H1 (cell line): ENCODE measurements at places on chromosomes 6 and 20.

GRCh38 chr6:167993169-167993568 is 4.3 kb upstream of the KIF25 start:
- DNase-seq = peak; percentile 13

- no peak for DNase-seq
Observed at GRCh38 chr6:143595251-143596036, 82.3 kb upstream of the PHACTR2 start.

GRCh38 chr6:63745784-63746183 is 110.2 kb downstream of the PHF3 start:
- no peak for DNase-seq

GRCh38 chr20:10662661-10663458 is 10.9 kb downstream of the JAG1 start:
- DNase-seq = no peak

GRCh38 chr20:23214903-23215302 is 128.8 kb upstream of the CD93 start:
- DNase-seq = no peak

DNA sequence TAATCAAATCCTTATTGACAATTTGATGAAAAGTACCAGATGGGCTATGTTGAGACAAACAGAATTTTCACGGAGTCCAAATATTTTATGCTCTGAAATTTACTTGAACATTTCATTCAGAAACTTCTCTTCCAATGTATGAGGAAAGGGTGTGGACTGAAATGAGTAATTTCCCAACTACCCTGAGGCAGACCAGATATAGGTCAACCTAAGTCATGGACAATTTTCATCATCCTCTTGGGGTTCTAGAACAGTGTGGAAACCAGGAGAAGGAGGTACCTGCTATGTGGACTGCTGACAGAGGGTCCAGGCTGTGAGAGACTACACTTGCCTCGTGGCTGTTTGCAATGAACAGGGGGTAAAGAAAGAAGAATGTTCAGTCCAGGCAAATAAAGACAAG is 323.0 kb downstream of the ESR1 start:
- DNase-seq = no peak

- DNase-seq = no peak
Observed at GRCh38 chr6:36525346-36525745, 21.9 kb downstream of the STK38 start.

GRCh38 chr20:39048000-39048696 is 86.0 kb downstream of the DHX35 start:
- DNase-seq = peak; percentile 82

GRCh38 chr6:105250533-105250932 is 70.7 kb upstream of the POPDC3 start:
- DNase-seq = no peak

- DNase-seq = no peak
Observed at GRCh38 chr6:18101271-18101670, 21.2 kb downstream of the NHLRC1 start.

GRCh38 chr6:168538892-168539811 is 98.2 kb downstream of the SMOC2 start:
- no peak for DNase-seq

DNA sequence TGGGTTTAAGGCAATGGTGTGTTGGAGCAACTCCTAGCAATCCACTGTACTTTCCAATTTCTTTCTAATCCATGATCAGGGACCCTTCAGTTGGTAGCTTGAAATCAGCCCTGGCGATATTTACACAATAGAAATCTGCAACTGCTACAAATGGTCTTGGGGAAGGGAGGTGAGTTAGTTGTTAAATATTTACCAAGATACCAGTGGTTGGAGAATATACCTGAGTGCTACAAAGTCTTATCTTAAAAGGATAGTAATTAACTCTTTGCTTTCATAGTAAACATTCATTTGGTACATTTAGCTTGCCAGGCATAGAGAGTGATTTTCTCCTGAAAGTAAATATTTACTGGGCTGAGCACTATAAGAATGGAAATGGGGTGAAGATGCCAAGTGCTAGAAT is 568.2 kb downstream of the BCKDHB start:
- no peak for DNase-seq

DNA sequence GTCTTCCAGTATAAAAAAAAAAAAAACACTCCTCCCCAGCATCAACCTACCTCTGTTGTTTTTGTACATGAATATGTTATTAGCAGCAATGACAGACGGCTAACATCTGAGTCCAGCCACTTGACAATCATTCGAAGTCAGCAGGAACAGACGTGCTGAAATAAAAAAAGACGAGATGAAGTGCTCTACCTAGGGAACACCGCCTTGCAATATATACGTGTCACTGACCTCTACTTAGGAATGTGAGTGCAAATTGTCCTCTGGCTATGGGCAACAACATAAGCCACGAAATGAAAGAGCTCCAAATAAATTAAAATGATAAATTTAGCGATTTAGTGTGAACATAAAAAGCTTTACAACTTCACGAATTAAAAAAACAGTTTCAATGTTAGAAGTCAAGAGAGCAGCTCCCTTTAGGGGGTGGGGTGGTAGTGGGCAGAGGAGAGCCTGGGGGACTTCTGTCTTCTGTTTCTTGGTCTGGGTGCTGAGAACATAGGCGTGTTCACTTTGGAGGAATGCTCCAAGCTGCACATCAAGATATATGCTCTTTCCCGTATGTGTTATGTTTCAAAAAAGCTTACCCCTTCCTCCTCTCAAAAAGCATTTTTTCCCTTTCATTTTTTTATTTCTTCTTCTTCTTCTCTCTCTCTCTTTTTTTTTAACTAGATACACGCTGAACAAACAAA is 23.3 kb downstream of the EDN1 start:
- DNase-seq = no peak

- peak; percentile 66 for DNase-seq
Observed at GRCh38 chr6:27374824-27375612, 13.5 kb upstream of the ZNF391 start.

DNA sequence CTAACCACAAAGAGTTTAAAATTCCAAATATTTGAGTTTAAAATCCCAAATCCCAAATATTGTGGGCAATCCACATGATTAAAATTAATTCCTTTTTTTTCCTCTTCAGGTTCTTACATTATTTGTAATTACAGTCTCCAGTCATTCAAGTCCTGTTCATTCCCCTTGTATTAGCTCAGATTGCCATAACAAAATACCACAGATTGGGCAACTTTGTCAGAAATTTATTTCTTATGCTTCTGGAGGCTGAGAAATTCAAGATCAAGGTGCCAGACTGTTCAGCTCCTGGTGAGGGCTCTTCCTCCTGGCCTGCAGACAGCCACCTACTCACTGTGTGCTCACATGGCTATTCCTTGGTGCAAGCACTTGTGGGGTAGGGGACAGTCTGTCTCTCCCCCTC is 105.5 kb downstream of the ARMC2 start:
- DNase-seq = no peak

DNA sequence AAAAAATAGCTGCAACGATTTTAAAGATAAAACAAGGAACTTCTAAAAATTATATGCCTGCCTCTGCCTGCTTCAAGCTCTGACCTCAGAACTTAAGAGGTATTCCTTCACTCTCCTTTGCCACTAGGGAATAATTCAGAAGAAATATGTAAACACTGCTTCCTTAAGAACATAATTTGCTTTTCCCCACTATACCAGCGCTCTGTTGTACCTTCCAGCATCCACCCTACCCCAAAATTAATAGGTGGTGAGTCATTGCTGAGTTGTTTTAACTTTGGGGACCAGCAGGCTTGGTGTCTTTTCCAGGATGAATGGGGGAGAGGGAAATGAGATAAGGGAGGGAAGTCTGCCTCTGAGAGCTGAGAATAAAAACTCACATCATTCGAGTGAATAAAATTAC is 107.7 kb upstream of the ATXN1 start:
- DNase-seq = no peak

DNA sequence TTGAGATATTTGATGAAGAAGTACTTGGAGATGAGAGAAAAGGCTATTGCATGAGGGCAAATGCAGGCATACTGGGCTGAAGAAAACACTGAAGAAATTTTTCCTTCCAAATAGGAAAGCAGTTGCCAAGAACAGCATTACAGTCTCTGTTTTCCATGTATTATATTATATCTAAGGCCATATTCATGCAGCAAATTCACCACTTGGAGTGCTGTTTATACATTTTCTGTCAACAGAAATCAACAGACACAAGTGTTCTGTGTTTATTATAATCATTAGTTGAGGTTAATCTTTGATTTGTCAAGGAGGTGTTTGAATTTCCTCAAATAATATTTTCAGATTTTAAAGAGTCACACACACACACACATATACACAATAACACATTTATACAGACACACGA is 268.8 kb upstream of the PLCB4 start:
- no peak for DNase-seq

DNA sequence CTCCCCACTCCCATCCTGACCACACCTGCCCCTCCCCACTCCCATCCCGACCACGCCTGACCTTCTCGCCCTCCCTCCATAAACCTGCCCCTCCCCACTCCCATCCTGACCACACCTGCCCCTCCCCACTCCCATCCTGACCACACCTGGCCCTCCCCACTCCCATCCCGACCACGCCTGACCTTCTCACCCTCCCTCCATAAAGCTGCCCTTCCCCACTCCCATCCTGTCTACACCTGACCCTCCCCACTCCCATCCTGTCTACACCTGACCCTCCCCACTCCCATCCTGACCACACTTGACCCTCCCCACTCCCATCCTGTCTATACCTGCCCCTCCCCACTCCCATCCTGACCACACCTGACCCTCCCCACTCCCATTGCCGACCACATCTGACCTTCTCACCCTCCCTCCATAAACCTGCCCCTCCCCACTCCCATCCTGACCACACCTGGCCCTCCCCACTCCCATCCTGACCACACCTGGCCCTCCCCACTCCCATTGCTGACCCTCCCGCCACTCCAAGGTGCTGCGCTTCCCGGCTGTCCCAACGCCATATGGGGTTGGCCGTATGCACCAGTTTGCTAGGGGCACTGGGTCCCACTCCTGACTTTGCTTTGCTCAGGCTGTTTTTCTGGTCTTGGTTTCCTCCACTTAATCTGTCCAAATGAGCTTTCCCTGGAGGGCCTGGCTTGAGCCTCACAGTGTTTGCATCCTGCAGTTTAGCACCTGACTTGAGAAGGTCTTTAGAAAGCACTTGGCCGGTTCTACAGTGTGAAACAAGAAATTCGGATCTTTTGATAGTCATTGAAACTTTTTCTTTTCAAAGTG is 2.9 kb downstream of the KIF25 start:
- DNase-seq = peak; percentile 11

GRCh38 chr6:11771473-11772048 is 7.0 kb downstream of the ADTRP start:
- DNase-seq = no peak

GRCh38 chr6:106488494-106489370 is 128.2 kb downstream of the CRYBG1 start:
- DNase-seq = no peak

GRCh38 chr6:26270903-26271667 is 93.9 kb upstream of the BTN3A2 start:
- DNase-seq = peak; percentile 85

GRCh38 chr6:117906507-117906957 is 532 bp upstream of the SLC35F1 start:
- DNase-seq = no peak

DNA sequence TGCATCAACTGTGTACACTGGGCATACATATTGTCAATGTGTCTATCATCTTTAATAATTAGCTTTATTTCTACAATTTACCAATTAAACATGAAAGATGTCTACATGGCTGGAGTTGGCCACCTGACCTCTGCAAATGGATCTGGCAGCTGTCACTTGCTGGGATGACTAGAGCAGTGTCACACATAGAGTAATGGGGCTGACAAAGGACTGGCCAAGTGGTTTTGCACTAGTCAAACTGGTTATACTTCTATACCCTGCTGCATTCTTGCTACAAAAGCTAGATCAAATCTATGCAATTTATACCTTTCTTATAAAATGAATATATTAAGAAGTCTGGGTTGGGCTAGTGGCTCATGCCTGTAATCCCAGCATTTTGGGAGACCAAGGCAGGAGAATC is 99.3 kb downstream of the SESN1 start:
- DNase-seq = no peak

DNA sequence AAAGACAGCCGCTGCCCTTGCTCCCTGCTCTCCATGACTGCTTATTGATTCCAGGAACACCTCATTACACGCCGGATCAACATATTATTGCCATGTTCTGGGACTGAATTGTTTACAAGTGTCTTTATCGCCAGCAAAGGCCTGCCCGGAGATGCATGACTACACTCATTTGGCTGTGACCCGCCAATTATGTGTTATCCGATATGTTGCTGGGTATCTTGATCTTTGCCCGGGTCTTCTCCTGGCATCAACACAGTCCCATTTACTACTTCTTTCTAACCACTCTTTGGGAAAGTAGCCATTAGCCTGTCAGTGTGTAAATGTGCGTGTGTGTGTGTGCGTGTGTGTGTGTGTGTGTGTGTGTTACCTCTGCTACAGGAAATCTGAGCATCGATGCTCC is 15.4 kb downstream of the LINC00237 start:
- no peak for DNase-seq

- no peak for DNase-seq
Observed at GRCh38 chr6:102474041-102474807, 1080.7 kb downstream of the GRIK2 start.

DNA sequence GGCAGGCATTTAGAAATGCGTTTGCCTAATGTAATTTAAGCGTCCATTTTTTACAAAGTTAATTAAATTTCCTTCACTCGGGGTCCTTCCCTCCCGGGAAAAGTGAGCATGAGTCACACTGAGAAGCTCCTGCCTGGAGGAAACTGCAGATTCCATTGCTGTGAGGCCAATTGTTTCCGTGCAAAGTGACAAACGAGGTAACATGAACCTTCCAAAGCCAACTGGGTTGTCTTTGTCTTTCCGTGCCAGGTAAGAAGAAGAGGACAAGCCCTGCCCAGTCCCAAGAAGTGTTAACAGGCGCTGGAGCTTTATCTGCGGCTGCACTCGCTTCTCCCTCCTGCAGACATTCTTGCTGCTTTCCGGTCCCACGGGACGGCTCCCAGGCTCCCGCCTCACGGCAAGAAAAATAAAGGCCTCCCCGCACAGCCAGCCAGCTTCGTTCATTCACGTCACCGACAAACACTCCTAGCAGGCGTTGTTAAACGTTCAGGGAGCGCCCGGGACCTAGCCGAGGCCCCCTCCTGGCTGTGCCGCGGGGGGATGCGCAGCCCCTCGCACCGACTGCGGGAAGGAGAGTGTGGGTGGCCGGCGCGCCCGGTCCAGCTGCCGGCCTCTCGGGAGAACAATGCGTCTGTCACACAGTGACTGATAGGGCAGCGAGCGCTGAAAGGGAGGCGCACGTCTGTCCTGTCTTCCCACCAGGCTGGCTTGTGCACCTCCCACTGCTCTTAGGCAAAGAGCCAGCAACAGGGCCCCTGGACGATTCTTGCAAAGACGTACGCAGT is 61.5 kb upstream of the HDDC2 start:
- peak; percentile 70 for DNase-seq

- no peak for DNase-seq
Observed at GRCh38 chr6:100453701-100454521, 10.8 kb downstream of the SIM1 start.

GRCh38 chr6:33987531-33988021 is 158.3 kb downstream of the GRM4 start:
- DNase-seq = peak; percentile 32
